CD4-positive, CD25-positive, alpha-beta regulatory T cell (primary cell): ENCODE measurements at places on chromosomes 13 and 19.

DNA sequence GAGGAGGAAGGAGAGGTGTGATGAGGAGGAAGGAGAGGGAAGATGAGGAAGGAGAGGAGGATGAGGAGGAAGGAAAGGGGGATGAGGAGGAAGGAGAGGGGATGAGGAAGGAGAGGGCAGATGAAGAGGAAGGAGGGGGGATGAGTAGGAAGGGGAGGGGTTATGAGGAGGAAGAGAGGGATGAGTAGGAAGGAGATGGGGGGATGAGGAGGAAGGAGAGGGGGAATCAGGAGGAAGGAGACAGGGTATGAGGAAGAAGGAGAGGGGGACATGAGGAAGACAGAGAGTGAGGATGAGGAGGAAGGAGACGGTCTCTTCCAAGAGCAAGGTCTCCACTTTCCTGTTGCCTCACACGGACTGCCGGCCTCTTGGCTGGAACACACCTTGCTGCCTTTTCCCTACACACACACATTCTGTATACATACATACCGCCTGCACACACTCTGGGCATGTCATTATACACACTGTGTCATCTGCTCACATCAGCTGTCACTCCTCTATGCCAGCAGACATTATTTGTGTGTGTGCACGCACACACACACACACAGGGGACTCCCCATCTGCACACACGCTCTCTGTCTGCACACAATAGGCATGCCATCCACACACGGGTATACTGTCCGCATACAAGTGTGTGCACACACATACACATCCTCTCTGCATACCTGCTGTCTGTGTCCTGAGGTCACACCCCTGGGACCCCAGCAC lies 11.1 kb upstream of the VSTM2B start:
- no peak for DNase-seq

DNA sequence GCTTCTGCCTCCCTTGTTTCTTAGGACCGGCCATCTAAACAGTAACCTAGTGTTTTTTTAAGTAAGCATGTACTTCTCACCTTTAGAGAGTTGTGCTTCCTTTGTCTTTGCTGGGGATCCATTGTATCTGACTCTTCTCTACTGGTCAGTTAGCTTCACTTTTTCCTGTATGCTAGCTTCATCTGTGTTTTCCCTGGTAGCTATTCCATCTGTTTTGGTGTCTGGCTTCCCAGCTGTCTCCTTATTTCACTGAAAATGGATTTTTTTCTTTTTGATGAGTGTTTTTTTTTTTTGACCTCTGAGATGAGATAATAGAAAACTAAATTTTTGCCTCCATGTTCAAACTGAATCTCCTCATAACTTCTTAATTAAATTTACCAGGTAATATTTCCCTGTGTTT lies 637.0 kb upstream of the SLC10A2 start:
- DNase-seq: no peak

DNA sequence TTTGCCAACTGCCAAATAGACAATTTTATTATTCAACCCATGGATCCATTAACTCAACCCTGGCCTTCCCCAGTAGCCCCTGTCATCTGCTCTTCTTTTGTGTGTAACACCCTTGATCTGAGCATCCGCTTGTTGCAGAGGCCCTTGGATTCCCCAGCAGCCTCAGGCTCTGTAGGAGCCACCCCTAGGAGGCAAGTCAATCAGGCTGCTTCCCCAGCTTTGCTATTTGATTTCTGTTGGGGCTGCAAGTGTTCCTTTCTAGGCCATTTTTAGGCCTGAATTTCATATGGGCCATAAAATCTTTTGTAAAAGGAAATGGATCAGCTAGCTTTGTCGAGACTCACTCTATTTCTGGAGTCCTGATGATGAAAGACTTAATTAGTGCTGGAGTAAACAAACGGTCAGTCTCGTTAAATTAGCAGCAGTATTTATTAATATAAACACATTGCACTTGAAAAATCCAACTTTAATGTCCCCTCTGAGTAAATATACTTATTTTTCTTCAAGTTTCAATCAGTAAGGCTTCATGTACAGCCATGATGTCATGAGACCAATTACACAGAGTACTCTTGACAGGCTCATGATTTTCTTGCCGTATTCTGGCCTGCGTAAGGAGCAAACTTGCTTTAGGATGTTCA lies 105.3 kb downstream of the RGCC start:
- DNase-seq: no peak

DNA sequence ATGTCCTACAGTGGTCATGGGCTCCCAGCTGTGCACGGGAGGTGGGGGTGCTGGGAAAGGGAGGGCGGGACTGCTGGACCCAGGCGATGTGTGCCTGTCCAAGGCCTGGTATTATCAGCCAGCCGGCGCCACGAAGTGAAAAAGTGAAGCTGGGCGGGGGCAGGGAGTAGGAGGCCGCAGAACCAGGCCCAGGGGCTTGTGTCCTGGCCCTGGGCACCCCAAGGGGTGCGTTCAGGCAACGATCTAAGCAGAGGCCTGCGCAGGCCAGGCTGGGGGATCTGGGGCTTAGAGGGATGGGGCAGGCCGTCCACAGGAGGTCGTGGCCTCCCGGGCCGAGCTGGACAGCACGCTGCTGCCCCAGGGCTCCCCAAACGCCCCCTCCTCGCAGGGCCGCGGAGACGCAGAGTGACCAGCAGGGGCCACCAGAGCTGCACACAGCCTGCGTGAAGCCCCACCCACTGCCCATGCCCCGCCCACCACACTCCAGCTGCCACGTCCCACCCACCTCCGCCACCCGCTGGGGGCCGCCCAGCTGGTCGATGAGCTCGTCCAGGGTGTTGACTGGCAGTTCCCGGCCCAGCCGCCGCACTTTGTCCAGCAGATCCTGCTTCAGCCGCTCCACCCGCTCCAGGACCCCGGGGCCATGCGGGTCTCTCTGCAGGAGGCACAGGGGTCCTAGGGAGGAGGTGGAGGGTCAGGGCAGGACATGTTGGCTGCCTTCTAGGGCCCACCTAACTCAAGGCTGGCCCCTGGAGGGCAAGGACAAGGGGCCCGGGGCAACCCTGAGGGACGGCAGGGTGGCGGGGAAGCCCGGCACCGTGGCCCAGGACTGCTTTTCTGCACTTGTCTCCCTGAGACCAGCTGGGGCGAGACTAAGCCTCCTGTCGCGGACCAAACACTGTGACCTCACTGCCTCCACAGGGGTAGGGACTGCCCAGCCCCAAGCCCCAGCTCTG lies 9.5 kb downstream of the GPX4 start:
- peak; percentile 79 for DNase-seq

- no peak for DNase-seq
Measured at GRCh38 chr19:17460372-17461230, at the start of gene NXNL1. Gene NXNL1, minus strand, starts transcription at chr19:17460926. Its CDS starts 57 bp downstream, at chr19:17460869.

GRCh38 chr13:98328511-98328910 lies 151.4 kb upstream of the RNF113B start:
- no peak for DNase-seq

- no peak for DNase-seq
Measured at GRCh38 chr19:11587975-11588631, 9.2 kb upstream of the ZNF627 start.
